Activated naive CD4-positive, alpha-beta T cell treated with anti-CD3 and anti-CD28 coated beads, Interleukin-2, amount 10 ng/mL, durations not matched to agents 7 days and 5 days (primary cell): ENCODE measurements at places on chromosomes 2 and 18.

DNA sequence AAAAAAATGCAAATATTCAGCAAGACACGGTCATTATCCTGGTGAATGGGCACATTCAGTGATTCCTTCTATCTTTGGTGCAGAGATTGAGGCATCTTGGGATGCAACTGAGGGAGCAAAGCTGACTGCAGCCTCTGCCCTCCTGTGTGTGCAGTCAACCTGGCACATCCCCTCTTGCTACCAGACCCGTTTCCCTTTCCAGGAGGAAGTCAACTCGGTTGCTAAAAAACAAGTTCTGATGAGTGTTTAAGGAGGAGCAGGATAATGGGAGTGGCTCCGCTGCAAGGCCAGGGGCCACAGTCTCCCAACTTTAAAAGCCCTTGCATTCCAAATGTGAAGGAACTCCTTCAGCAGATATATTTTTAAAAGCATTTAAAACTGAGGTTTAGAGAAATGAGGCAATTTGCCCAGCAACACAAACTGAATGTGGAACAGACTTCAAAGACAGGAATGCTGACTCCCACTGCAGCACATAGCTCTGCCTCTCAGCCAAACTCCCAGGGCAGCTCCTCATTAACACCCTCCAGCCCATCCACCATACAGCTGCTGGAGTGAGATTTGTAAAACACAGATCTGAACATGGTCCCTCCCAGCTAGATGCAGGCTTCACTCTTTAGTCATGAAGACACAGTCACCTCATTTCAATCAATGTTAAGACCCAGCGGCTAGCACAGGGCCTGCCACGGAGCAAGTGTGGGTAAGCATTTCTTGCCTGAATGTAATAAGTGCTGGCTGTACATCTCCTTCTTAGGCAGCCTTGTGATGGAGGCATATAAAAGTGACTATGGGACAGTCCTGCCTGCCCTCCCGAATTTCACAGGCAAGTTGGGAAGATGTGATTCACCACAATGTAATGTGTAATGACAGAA lies 54.3 kb downstream of the VSNL1 start:
- no peaks in the 10 kb centered on the region for H3K4me1 ChIP-seq
- H3K27me3 ChIP-seq = peaks cover 6% of the 10 kb centered on the region
- no peaks in the 10 kb centered on the region for H3K36me3 ChIP-seq

DNA sequence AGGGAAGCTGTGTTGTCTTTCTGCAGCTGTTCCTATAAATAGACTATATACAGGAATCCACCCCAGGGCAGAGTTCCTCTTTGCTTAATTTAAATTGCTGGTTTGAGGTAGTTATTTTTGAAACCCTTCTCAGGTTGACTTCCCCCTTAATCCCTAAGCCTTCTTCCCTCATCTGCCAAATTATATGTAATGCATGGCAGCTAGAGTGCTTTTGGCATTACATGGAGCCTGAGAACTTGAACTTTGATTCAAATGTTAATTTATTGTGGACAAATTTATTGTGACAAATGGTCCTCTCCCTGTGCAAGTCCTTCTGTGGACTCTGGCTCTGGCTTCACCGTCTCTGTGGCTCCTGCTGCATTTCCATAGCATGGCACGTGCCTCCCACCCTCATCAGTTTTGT lies 29.2 kb downstream of the MYO1B start:
- no peak overlapping the region for H3K27ac ChIP-seq
- H3K4me3 ChIP-seq = no peak overlapping the region
- H3K4me1 ChIP-seq = no peaks in the 10 kb centered on the region
- DNase-seq = no peak

GRCh38 chr2:133977405-133977804 lies 276.5 kb upstream of the MGAT5 start:
- peaks cover 6% of the 10 kb centered on the region for H3K4me1 ChIP-seq
- no peak for DNase-seq
- no peak overlapping the region for H3K4me3 ChIP-seq
- peaks cover 17% of the 10 kb centered on the region for H3K27me3 ChIP-seq
- no peaks in the 10 kb centered on the region for H3K36me3 ChIP-seq

GRCh38 chr2:26925100-26925791 lies 45.2 kb upstream of the MAPRE3 start:
- H3K4me1 ChIP-seq = no peaks in the 10 kb centered on the region
- no peak overlapping the region for H3K27ac ChIP-seq
- DNase-seq = no peak
- no peaks in the 10 kb centered on the region for H3K36me3 ChIP-seq
- peaks cover 35% of the 10 kb centered on the region for H3K27me3 ChIP-seq

GRCh38 chr18:3665780-3666525 lies 216.0 kb downstream of the TGIF1 start:
- no peak overlapping the region for H3K27ac ChIP-seq
- H3K36me3 ChIP-seq = no peaks in the 10 kb centered on the region
- no peak overlapping the region for H3K4me3 ChIP-seq
- peak; percentile 79 for DNase-seq

GRCh38 chr18:46650681-46651080 lies 6.3 kb downstream of the LOXHD1 start:
- DNase-seq = no peak
- no peak overlapping the region for H3K27ac ChIP-seq
- H3K4me3 ChIP-seq = no peak overlapping the region
- peaks cover 20% of the 10 kb centered on the region for H3K27me3 ChIP-seq

GRCh38 chr18:6997808-6998207 lies 119.8 kb downstream of the LAMA1 start:
- H3K27me3 ChIP-seq = no peaks in the 10 kb centered on the region
- no peak overlapping the region for H3K27ac ChIP-seq
- no peak for DNase-seq
- H3K36me3 ChIP-seq = no peaks in the 10 kb centered on the region
- no peaks in the 10 kb centered on the region for H3K4me1 ChIP-seq

DNA sequence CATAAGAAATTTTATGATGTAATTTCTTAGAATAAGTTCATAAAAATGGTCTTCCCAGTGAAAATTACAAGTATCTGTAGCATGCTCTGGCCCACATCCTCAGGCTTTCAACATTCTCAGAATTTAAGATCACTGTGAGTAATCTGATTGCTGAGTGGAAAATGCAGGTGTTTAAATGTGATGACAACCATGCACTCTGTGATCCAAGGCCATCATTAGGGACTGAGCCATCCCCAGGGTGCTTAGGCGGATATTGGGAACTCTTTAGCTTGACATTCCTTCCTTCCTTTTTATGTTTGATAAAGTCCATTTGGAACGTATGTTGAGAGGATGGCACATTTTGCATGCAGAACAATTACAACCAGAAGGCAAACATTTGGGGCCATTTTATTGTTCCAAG lies 95.5 kb downstream of the ARL4C start:
- peaks cover 84% of the 10 kb centered on the region for H3K4me1 ChIP-seq
- peaks cover 15% of the 10 kb centered on the region for H3K36me3 ChIP-seq
- DNase-seq = peak; percentile 43

GRCh38 chr18:28960146-28960545 lies 783.2 kb upstream of the CDH2 start:
- H3K27ac ChIP-seq = no peak overlapping the region
- H3K36me3 ChIP-seq = no peaks in the 10 kb centered on the region
- no peak for DNase-seq
- no peaks in the 10 kb centered on the region for H3K27me3 ChIP-seq

GRCh38 chr2:58120626-58121229 lies 74.1 kb downstream of the VRK2 start:
- H3K27me3 ChIP-seq = no peaks in the 10 kb centered on the region
- DNase-seq = no peak
- H3K4me3 ChIP-seq = no peak overlapping the region
- H3K4me1 ChIP-seq = no peaks in the 10 kb centered on the region
- peaks cover 25% of the 10 kb centered on the region for H3K36me3 ChIP-seq

DNA sequence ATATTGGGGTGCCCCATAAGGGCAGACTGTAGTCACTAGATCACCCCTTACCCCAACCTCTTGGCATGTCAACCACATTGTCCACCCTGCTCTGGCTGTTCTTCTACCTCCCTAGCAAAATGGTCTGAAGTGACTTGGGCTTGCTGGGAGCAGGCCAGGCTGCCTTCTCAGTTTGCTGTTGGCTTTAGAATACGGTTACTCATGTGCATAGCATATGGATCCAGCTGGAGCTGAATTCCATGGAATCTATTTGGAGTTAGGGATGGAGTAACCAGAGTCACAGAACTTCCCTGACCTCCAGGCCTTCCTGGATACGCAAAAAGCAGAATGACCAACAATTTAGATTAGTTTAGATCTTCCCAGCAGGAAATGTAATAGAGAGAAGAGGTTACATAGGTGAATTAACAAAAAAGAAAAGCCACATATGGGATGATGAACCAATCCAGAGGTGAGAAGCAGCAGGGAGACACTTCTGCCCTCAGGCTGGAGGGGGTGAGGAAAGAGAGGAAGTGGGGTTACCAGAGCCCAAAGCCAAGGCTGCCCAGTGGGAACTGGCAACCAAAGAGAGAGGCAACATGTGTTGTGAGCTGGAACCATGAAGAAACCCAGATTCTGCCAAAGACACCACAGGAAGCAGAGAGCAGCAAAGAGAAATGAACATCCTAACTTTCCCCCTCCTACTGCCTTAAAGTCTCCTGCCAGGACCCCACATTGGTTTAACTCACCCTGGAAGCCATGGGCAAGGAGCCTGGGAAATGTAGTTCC lies 26.1 kb downstream of the PKDCC start:
- no peak overlapping the region for H3K27ac ChIP-seq
- no peaks in the 10 kb centered on the region for H3K4me1 ChIP-seq
- H3K27me3 ChIP-seq = peaks cover 40% of the 10 kb centered on the region
- no peaks in the 10 kb centered on the region for H3K36me3 ChIP-seq

DNA sequence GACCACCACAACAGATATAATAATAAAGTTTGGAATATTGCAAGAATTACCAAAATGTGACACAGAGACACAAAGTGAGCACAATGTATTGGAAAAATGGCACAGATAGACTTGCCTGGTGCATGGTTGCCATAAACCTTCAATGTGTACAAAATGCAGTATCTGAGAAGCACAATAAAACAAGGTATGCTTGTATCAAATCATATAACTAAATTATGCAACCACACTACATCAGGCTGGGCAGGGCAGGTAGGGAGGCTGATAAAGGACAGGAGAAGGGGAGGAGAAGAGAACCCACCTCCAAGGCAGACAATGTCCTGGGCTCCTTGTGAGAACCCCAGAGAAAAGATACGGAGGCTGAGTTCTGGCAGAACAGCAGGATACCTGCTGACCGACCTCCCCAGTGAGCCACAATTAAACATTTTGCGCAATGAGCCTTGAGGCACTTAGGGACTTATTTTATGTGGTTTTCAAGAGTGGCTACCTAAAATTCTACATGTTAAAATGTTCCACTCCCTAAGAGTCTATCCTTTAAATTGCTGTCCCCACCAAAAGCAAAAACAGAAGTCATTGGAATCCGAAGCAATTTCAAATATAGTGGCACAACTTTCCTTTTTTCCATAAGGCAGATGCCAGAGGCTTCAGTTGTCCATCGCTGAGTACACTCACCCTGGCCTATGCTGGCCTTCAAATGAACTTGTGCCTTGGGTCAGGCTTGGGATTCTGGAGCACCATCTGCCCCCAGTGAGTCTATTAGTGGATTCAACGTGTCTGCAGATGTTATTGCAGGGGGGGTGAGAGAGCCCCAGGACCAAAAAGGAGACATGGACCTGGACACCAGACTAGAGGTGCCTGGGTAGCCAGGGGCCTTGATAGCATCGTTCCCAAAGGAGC lies 16.8 kb downstream of the WDFY1 start:
- no peaks in the 10 kb centered on the region for H3K27me3 ChIP-seq
- peaks cover 50% of the 10 kb centered on the region for H3K4me1 ChIP-seq
- H3K27ac ChIP-seq = peak overlapping the region; percentile 81
- H3K4me3 ChIP-seq = no peak overlapping the region

- no peak overlapping the region for H3K27ac ChIP-seq
- peaks cover 3% of the 10 kb centered on the region for H3K27me3 ChIP-seq
- no peak for DNase-seq
Measured at GRCh38 chr18:24595561-24596031, 135.2 kb downstream of the HRH4 start.

DNA sequence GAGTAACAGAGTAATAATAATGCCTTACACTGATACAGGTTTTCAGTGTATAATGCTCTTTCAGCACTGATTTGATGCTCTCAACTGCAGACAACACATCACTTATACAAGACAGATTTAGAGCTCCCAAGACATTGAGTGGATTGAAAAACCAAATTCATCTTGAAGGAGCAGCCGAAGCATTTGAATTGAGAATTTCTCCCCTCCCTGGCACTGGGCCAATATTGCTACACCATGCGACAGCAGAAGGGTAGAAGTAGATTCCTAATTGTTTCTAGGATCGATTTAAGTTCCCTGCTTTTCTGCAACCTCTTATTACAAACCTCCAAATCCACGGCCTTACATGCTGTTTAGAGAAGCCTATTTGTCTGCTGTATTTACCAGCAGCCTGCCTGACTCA lies 15.5 kb downstream of the CENPA start:
- no peaks in the 10 kb centered on the region for H3K27me3 ChIP-seq
- no peak for DNase-seq
- no peak overlapping the region for H3K4me3 ChIP-seq
- no peak overlapping the region for H3K27ac ChIP-seq
- H3K4me1 ChIP-seq = no peaks in the 10 kb centered on the region
- H3K36me3 ChIP-seq = peaks cover 38% of the 10 kb centered on the region

DNA sequence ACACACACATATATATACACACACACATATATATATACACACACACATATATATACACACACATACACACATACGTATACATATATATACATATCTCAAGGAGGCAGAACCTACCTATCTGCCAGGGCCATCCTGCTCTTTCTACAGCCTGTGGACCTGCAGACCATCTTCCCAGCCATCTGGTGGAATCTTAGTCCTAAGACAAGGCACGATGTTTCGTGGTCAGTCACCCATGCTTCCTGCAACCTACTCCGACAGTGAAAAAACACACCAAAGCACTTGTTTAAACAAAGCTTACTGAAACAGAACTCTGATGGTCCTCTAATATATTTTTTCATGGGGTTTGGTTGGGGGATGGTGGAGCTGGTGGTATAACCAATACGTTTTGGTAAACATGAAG lies 164.2 kb upstream of the ZNF521 start:
- H3K4me3 ChIP-seq = no peak overlapping the region
- H3K4me1 ChIP-seq = no peaks in the 10 kb centered on the region
- no peak overlapping the region for H3K27ac ChIP-seq
- H3K27me3 ChIP-seq = no peaks in the 10 kb centered on the region
- no peak for DNase-seq

DNA sequence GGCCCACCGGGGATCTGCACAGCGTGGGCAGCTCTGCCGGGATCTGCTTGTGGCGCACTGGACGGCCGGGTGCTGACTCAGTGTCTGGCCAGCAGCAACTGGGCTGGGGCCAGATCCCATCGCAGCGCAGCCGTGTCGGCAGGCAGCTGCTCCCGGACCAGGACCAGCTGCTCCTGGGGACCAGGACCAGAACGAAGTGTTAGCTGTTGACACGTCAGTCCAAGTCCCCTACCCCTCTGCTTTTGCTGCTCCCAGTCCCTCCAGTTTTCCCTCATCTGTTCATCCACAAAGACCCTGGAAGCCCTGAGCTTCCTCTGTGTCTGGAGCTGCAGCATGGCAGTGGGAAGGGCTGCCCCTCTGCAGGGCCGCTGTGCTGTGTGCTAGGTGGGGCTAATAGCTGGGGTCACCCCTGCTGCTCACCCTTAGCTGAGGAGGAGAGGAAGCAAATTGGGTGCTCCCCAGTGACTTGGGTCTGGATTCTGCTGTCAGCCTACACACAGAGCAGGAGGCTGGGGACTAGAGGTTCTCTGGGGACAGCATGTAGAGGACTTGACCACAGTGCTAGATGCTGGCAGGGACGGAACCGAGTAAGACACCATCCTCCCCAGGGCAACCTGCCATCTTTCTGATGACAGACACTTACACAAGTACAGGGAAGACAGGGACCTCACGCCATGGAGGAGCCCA lies 16.9 kb upstream of the KIF1A start:
- H3K27ac ChIP-seq = no peak overlapping the region
- H3K4me1 ChIP-seq = peaks cover 2% of the 10 kb centered on the region
- H3K4me3 ChIP-seq = no peak overlapping the region
- DNase-seq = no peak
- H3K27me3 ChIP-seq = peaks cover 61% of the 10 kb centered on the region
- H3K36me3 ChIP-seq = no peaks in the 10 kb centered on the region
